ENCODE measurements at places on chromosomes 11 and 22.

- no peak for DNase-seq
These were observed 1.4 kb upstream of the TNNI2 start for GRCh38 chr11:1837171-1838076.

DNA sequence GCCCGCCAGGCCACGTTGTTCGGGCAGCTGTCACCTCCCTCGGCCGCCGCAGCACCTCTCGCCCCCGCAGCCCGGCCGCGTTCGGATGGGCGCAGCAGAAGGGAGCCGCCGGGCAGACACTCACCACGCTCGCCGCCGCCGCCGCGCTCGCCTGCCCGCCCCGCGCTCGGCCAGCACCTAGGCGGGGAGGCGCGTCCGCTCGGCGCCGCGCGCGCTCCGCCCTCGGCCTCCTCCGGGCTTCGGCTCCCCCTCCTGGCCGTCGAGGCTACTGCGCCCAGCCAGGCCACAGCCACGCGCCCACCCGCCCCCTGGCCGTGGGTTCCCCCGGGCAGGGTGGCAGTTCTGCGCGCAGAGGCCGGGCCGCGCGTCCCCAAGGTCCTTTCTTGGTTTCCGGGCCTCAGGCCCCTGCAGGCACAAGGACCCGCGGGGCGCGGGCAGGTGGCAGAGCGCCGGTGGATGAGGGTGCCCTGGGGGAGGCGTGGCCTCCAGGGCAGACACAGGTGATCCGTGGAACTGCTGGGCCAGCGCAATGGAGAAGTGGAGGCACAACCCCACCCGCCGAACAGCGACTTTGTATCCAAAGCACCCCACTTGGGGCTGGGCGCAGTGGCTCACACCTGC lies at the start of gene SLC25A22:
Gene SLC25A22, minus strand, starts transcription at position 189 of the 621 bp plus-strand sequence. CDS start 3,275 bp downstream, outside the sequence.
- DNase-seq, result peak; percentile 56

DNA sequence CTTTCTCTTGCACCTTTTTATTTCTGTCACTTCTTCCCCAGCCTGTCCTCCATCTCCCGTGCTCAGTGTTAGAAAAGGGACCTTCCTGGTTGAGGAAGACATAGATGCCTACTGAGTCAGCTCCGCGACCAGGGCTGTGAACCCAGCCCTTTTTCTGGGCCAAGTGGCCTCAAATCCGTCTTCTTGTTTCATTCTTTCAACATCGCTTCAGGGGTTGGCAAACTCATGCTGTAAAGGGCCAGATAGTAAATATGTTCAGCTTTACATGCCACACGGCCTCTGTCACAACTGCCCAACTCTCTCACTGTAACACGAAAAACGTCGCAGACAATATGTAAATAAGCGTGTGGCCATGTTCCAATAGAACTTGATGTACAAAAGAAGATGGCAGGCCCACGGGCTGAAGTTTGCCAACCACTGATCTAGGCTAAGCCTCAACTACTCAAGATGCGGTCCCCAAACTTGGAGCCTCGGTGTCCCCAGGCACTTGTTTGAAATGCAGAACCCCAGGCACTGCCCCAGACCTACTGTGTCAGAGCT lies 338.4 kb downstream of the MN1 start:
- DNase-seq, result no peak

GRCh38 chr11:60700689-60701468 lies 1.5 kb downstream of the MS4A8 start:
- peak; percentile 93 for DNase-seq

- no peak for DNase-seq
These were observed 33.4 kb upstream of the ANGPTL5 start for GRCh38 chr11:101949680-101950220.

- DNase-seq, result no peak
These were observed 29.8 kb downstream of the MAML2 start for GRCh38 chr11:96313163-96313562.

DNA sequence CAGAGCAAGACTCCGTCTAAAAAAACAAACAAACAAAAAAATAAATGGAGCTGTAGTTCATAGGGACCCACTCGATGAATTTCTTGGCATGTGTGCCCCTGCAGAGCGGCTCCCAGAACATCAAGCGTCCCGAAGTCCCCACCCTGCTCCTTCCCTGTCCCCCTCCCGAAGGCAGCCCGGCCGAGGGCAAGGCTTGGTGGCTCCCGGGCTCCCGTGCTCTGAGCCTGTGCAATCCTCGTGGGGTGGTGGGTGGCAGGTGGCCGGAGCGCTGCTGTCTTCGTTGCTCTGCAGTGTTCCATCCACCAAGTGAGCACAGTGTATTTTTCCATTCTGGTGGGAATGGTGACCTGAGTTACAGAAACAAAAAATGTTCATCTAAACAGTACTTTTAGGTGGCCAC lies 33.5 kb upstream of the GAL start:
- no peak for DNase-seq

DNA sequence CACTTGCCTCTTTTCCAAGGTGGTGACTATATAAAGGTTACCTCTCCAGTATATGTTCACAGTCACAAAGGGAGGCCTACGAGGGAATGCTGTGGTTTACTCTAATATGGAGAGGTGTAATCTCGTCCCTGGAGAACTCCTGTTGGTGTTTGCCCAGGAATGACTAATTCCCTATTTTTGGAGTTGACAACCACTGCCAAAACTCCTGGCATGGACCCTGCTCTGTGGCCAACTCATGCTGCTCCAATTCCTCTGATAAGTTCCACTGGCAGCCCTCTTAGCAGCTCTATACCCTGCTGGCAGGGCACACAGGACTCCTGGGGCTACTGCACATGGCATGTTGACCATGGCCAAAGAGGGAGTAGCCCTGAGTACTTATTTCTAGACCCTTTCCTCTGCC lies 418.7 kb upstream of the ANO5 start:
- no peak for DNase-seq
